Keratinocyte (primary cell): ENCODE measurements at places on chromosomes 5 and 9. TPM values are rescaled to one million over a fixed set of nuclear protein-coding genes. Genes with fewer than 3 reads are reported as not detected.

Gene FAM200C
- polyA plus RNA-seq = 0.93 to 1.7 TPM (median 1.0 TPM) in 3 replicates

Gene SLC27A6
- polyA plus RNA-seq = 0.52 to 1.1 TPM (median 0.80 TPM) in 3 replicates

Gene TAF1L
- polyA plus RNA-seq = 0.01 TPM in 1 of 3 replicates, not detected in the others

Gene HAVCR2
- 0.03 TPM in 1 of 3 replicates, not detected in the others for polyA plus RNA-seq

Gene SLC6A19
- polyA plus RNA-seq = not detected in 3 replicates

Gene SARDH
- 0.03 TPM in 3 replicates for polyA plus RNA-seq

Gene CLIC3
- 5.5 to 36.0 TPM (median 9.4 TPM) in 3 replicates for polyA plus RNA-seq

Gene ANKRD55
- polyA plus RNA-seq = not detected in 3 replicates

Gene FAM151B
- 0.80 to 1.0 TPM (median 0.83 TPM) in 3 replicates for polyA plus RNA-seq

Gene STPG3
- polyA plus RNA-seq = not detected in 3 replicates

Gene DND1
- polyA plus RNA-seq = 0.22 to 0.48 TPM (median 0.23 TPM) in 3 replicates

Gene TPPP
- polyA plus RNA-seq = 0.88 to 2.5 TPM (median 1.1 TPM) in 3 replicates

Gene FAM78A
- 0.25 to 1.1 TPM (median 0.33 TPM) in 3 replicates for polyA plus RNA-seq

Gene MYMK
- not detected in 3 replicates for polyA plus RNA-seq
